ENCODE measurements at places on chromosomes 7 and 10.

DNA sequence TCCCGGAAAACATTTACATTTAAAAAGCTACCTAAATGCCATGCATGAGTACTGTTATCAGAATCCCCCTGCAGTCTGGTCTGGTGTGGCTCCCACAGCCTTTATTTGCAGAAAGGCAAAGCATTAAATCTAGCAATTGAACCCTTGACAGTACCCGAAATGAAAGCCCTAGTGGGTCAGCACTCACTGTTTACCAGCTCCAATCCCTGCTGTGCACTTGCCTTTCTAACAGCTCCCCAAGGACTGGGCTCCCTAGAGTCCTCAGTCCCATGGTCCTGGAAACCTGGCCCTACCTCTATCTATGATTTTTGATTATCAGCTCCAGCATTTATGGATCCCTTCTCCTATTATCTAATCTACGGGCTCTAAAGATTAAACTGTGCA is 1.9 kb upstream of the MACC1 start:
- DNase-seq = no peak

DNA sequence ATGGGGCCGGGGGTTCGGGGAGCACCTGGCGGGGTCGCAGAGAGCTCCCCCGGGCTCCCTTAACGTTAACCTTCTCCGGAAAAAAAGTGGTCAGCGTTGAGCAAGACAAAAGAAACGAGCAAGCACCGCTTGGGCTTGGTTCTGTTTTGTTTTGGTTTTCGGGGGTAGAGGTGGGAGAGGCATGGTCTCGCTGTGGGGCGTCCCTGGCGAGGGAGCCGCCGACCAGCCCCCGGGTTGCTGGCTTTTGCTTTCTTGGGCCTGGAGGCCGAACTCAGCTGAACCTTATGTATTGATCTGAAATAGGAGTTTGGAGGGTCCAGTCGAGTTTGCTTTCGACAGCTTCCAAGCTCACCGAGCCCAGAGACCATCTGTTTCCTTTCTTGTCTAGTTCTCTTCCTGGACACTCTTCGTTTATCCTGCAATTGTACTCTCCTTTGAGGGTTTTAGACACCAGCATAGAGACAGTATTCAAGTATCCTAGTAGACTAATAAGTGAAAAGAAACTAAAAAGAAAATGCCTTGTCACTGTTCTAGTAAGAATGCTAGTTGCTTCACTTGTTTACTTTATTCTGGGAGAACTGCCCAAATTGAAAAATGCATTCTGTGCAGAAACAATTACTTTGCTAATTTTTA is 980 bp downstream of the FHIP2A start:
- DNase-seq = peak; percentile 22

- no peak for DNase-seq
Measured at GRCh38 chr7:51138123-51139085, 178.2 kb downstream of the COBL start.

- no peak for DNase-seq
Measured at GRCh38 chr7:137772748-137773147, 74.0 kb downstream of the DGKI start.

DNA sequence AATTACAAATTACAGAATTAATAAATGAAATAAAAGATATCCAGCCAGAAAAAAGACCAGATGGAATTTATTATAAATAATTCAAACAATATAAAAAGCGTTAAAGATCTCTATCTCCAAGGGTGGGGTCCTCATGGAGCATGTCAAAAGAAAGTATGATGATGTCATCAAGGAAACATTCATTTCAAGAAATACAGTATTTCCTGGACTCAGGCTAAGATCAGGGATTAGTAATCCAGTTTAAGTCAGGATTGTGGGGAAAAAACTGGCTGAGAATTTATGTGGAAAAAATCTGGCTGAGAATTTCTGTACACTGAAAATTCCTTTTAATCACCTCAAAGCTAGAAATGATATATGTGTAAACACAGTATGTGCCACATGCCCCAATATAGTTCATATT is 1075.3 kb downstream of the XPNPEP1 start:
- DNase-seq = no peak
